ENCODE measurements at places on chromosomes 12 and 14. TPM values are rescaled to one million over a fixed set of nuclear protein-coding genes. Genes with fewer than 3 reads are reported as not detected.

Gene SLC25A47
- not detected for total RNA-seq

Gene MBD6
- total RNA-seq, result 81.7 TPM

Gene G2E3
- total RNA-seq, result 10.2 TPM

Gene WNT1
- not detected for total RNA-seq

Gene NINJ2
- 25.1 TPM for total RNA-seq

Gene ADSS1
- total RNA-seq, result 4.9 TPM

Gene WASHC3
- 104 TPM for total RNA-seq

Gene SLC6A15
- total RNA-seq, result not detected

Gene GALNT8
- total RNA-seq, result 0.59 TPM

Gene HOXC9
- 0.23 TPM for total RNA-seq

- DNase-seq, result no peak
These were observed 336.4 kb upstream of the NAV3 start for GRCh38 chr12:77494296-77494695.

DNA sequence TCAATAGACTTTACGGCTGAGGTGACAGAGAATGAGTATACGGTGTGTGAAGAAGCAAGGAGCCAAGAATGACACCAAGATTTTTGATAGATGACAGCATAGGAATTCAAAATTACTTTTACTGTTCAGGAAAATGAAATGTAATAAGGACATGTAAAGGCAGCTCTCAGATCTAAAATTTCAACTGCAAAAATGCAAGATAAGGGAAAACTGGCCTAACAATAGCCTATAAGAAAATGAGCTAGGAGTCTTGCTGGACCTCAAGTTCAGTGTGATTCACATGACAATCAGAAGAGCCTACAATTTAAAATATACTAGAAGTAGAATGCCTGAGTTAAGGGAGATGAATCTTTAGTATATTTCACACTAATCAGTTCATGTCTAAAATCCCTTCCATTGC lies 102.0 kb downstream of the RPS29 start:
- DNase-seq, result no peak

GRCh38 chr12:122876731-122877130 lies 19.2 kb downstream of the VPS37B start:
- no peak for DNase-seq

DNA sequence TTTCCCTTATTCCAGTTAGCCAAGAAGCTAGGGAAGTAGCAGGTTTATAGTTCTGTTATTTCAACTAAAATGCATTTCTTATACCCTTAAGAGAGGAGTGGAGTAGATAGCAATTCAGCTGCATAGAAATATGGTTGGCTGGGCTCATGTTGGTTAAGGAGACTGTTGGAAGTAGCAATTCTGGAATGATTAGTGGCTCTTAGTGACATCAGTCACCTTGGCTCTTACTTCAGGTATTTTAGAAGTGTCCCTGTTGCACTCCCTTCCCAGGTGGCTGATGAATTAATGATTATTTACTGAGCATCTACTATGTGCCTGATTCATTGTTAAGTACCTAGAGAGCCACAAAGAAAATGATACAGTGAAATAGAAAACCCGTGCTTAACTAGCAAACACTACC lies 128.1 kb downstream of the MGST1 start:
- no peak for DNase-seq

DNA sequence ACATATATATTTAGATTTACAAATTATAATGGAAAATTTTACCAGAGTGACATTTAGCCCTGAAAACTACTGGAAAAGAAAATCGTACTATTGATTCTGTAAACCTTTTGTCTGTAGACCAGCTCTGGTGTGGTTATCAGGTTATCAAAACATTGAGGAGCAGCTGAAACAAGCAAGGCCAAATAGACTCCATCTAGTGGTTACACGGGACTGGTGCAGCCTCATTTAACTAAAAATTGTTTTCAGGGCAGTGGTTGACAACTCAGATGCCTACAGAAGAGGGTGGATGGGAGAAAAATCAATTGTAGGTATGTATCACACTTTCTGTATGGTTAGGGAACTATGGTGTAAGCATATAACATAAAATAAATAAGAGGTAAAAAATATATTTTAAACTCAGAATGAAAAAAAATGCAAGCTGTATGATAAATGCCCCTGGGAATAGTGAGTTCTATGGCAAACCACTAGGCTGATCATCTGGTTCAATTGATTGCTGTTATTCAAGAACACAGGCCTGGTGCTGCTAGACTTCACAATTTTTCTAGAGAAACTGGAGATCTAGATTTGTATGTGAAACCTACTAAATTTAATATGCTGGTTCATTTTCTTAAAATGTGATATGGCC lies 51.2 kb downstream of the ACSS3 start:
- DNase-seq, result no peak

DNA sequence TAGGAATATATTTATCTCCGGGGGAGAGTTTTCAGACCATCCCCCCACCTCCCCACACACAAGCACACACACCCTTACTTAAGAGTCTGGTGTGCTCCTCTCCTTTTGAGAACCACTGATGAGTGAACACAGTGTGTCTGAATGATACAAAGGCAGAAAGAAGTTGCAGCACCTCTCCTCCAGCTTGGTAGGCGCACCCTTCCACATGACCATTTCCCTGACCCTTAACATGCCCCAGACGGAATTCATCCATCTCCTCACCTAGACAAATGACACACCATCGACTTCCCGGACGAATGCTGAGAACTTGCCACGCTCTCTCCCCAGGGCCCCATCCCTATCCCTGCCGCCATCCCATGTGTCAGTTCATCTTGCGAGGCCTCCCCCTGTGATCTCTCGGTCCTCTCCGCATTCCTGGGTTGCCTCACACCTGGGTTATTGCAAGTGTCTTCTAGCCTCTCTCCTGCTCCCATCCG lies 3.9 kb downstream of the TNFRSF1A start:
- DNase-seq, result no peak

DNA sequence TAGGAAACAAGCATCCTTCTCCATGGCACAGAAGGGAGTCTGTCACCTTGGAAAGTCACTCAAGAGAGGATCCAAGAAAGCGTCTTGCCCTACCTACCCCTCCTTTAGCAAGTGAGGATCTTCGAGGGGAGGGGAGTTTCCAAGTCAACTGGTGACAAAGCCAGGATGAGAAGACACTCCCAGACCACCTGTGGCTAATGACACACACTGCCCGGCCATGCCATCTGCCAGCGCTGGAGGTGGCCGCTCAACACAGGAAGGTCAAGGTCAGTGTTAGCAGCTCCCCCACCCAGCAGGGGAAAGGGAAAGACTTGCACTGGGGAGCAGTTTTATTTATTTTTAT lies 41.3 kb downstream of the ELK3 start:
- DNase-seq, result peak; percentile 46

GRCh38 chr12:111393700-111394300 lies 11.9 kb upstream of the SH2B3 start:
- DNase-seq, result peak; percentile 89

DNA sequence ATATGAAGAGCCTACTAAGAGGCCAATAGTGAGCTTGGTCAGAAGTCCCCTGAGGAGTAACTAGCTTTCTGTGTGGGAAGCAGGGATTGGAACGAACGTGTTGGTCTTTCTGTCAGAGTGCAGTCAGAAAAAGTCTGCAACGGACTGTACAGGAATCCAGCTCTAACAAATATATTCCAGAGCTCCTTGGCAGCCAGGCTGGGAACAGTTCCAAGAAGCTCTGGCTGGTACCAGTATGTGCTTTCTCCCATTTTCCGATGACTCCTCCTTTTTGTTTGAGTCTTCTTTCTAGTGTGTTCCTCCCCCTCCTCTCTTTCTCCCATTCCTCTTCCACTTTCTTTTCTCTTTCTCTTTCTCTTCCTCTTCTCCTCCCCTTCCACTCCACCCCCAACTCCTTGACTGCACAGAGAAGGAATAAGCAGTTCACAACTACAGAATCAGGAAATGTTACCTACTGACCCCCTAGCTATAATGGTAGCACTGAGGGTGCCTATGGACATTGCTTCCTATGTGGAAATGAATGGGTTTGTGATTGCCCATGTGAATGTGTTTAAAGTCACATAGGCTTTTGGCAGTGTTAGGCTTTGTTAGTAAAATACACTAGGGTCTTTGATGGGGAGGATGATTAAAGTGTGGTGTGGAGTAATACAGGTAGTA lies 59.9 kb downstream of the TTLL5 start:
- DNase-seq, result peak; percentile 40

GRCh38 chr12:46208370-46208769 lies 60.5 kb downstream of the SLC38A1 start:
- DNase-seq, result no peak

DNA sequence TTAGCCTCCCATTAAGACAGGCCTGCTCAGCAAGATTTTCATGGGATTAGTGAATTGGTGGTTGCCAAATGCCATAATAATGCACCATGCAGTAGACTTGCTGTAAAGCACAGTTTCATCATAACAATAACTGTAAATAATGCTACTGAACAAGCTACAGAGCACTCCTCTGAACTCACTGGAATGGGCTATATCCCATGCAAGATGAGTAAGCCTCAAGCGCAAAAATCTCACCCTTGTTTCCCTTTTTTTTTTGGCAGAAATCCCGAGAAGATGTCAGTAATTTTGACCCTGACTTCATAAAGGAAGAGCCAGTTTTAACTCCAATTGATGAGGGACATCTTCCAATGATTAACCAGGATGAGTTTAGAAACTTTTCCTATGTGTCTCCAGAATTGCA lies 145.9 kb upstream of the HIF1A start:
- DNase-seq, result no peak

GRCh38 chr12:80050236-80050635 lies 49.1 kb upstream of the OTOGL start:
- no peak for DNase-seq

DNA sequence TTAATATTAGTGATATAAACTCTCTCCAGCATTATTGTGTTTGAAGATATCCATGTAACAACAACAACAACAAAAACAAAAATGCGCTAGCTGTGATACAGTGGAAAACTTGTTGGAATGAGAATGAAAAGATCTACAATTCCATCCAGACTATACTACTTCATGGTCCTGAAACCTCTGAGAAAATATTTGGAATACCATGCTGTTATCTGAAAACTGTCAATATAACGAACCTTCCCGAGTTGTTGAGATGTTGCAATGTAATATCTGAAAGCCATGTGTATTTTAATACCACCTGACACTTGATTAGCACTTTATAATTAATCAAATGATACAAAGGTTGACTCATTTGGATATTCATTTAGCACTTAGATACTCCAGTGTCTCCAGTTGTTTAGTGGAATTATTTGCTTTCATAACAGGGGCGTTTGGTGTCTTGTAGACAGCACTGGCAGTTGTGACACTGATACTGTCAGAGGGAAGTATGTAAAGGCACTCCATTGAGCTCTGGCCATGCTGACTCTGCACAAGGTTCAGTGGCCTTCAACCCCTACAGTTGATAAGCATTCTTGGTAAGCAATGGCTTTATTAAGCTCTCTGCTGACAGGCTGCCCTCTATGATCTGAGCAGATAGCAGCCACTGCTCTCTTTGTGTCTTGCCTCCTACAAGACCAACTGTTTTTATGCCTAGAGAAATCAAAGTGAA lies 447.1 kb upstream of the SEL1L start:
- no peak for DNase-seq

DNA sequence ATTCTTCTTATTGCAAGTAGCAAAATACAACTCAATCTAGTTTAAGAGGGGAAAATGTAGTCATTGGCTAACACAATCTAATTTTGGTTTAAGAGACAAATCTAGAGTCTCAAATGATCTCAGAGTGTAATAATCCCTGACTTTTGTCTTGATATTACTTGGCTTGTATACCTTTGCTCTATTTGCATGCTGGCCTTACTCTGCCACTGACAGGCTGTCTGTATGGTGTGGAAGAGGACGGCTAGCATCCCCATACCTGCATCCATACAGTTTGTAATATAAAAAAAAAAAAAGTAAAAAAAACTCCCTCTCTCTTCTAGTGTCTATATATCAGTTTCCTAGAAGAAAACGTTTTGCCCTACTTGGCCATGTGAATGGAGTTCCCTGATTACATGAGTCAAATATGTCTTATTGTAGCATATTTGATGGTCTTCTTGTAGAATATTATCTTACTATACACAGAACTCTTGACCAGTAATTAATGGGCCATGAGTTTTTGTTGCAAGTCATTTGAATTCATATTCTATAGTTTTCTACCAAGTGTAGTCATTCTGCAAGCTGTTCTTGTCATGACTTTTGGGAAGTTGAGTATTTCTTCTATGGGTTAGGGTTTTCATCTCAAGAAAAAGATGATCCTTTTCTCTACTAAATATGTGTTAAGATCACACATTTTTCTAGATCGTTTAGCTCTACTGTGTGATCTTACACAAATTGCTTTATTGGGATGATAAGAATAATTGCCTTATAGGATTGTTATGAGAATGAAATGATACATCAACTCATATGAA lies 8.2 kb downstream of the HIF1A start:
- no peak for DNase-seq

DNA sequence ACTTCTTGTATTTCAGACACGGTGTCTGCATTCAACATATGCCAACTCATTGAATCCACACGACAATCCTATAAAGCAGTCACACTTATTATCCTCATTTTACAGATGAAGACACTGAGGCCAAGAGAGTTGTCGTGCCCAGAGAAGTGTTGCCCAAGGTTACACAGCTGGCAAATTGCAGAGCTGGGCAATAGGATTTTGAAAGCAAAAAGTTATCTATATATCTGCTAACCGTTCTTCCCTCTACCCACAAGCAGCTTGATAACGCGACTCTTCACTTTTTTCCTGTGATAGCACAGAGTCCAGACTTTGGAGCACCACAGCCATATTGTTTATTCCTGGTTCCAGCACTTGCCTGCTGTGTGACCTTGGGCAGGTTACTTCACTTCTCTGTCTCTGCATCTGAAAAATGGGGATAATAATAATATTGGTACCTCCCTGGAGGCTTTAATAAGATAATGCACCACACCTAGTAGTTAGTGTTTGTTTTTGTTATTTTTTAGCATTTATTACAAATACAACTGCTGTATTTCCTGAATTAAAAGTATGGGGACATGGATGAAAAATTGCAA lies 82.2 kb downstream of the CHST11 start:
- DNase-seq, result no peak

GRCh38 chr14:92215579-92215978 lies 93.8 kb downstream of the CPSF2 start:
- no peak for DNase-seq

GRCh38 chr12:57111031-57111734 lies at the start of gene STAT6:
TSS of gene STAT6 (minus strand) at chr12:57111362. CDS start at chr12:57108278, 3,084 bp downstream.
- DNase-seq, result no peak

GRCh38 chr14:55418411-55418810 lies 6.8 kb upstream of the ATG14 start:
- no peak for DNase-seq

Data from upper lobe of left lung (tissue), 6 donors.